Upper lobe of right lung (tissue), 1 donor: ENCODE measurements at places on chromosomes 13 and 19. TPM values are rescaled to one million over a fixed set of nuclear protein-coding genes. Genes with fewer than 3 reads are reported as not detected.

GRCh38 chr19:48780631-48781391 lies 25.5 kb downstream of the FGF21 start:
- no peak for DNase-seq

DNA sequence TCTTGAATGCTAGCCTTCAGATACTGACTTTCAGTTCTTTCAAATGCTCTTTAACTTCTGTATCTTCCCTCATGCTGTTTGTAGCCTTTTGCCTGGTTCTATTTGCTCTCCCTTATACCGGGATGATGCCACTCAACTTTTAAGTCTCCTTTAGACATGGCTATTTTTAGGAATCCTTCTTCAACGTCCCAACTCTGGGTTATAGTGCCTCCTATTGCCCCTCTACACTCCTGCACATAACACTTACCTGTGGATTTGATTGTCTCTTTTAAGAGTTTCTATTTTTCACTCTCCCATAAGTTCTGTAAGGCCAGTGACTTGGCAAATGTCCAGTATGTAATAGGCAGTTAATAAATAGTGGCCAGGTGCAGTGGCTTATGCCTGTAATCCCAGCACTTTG lies 343.0 kb downstream of the KLF5 start:
- DNase-seq: no peak

- DNase-seq: no peak
Measured at GRCh38 chr13:54415753-54416366, 1387.2 kb downstream of the OLFM4 start.

- DNase-seq: no peak
Measured at GRCh38 chr13:30097701-30098100, 209.7 kb downstream of the KATNAL1 start.

GRCh38 chr19:47819858-47820257 lies 1.9 kb upstream of the CRX start:
- DNase-seq: no peak

GRCh38 chr13:113630804-113631203 lies 27.2 kb downstream of the ATP4B start:
- peak; percentile 56 for DNase-seq

DNA sequence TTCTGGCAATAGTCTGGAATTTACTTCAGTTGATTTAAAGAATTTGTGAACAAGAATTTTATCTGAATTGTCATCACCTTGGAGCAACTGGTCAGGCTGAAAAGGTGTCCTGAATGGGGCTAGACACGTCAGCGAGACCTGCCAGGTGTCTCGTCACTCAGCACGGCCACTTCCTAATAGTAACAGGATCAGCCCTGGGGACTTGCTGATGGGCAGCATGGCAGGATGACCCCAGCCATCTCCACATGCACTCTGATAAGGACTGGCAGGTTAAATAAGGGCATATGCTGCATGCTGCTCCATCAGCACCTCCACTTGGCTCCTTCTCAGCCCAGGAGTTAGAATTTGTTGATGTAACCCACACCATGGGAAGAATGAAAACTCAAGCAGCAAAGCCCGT lies 224.2 kb downstream of the FOXO1 start:
- DNase-seq: no peak

GRCh38 chr13:42305503-42305902 lies 33.6 kb downstream of the AKAP11 start:
- DNase-seq: no peak

- no peak for DNase-seq
Measured at GRCh38 chr13:89763005-89763404, 1584.5 kb upstream of the MIR17HG start.

- DNase-seq: no peak
Measured at GRCh38 chr13:45369116-45369515, 28.1 kb upstream of the TPT1 start.

DNA sequence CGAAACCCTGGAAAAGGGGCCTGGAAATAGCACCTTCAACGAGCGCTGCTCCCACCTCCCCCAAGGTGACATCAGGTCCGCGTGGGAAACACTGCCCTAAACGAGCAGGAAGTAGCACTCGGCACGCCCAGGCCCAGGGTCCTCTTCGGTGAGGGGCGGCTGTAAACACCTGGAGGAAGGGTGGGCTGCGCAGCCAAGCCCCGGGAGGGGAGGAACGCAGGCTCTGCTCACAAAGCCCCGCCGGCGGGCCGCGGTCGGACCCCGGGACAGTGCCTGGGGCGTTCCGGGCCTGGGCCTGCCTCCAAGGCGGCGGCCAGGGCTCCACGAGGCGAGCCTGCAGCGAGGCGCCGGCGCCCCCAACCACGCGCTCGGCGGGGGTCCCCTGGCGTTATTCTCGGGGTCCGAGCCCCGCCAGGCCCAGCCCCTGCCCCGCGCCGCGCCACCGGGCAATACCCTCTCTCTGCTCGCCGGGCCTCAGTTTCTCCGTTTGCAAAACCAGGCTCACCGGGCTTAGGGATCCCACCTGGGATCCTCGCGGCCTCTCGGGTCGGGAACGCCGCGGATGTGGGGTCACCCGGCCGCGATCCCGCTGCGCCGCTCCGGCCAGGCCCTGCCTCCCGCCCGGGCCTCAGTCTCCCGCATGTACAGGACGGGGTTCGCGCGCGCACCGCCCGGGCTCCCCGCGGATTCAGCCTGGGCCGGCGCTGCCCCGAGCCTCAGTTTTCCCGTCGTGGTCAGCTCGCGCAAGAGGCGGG lies 630 bp downstream of the RNF126 start:
- DNase-seq: peak; percentile 84

DNA sequence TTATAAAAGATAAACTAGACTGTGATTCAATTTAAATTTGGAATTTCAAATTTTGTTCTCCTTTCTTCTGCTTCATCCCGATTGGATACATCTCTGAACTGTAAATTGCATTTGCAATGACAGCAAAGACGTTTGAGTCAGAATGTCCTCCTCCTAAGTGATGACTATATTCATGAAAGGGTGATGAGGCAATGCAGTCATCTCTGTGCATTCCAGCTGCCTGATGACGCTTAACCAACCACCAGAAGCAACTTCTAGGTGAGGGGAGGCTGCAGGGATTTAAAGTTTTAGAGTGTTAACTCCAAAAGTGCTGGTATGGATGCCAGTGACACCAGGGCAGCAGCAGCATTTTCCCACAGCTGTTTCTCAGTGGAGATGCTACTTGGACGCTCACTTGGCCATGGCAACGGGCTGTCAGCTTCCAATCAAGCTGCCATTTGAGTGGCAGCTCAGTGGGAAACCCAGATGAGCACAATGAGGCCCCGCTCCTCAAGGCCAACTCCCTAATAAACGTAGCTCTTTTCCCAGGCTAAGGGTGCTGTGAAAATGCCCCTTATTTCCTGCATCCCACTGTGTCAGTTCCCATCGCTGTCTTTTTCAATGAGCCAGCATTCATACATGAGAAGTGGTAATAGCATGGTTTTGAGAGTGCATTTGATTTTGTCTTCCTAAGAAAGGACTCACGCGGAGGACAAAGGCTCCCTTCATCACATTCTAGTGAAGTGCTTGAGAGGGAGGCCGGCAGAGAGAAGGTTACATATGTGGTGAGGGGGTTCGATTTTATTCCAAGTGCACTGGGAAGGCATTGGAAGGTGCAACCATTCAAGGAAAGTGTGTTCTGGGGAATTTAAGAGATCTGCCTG lies 45.2 kb upstream of the AMER2 start:
- no peak for DNase-seq

DNA sequence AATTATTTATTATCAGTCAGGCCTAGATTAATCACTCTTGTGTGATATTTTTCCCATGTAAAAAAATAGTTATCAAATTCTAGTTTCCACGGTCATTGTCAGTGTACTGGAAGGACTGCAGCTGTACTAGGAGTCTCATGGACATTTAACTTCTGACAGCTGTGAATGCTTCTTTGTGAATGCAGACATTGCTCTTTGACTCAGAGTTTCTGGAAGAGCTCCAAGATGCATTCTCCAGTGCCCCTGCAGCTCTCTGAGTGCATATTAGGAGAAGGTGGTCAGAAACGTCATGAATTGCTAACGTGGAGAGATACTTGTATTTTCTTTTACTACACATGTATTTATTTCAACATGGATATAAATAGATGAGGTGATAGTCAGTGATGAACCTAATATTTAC lies 9.7 kb upstream of the SLITRK5 start:
- DNase-seq: no peak

- DNase-seq: no peak
Measured at GRCh38 chr19:7692417-7693088, 9.4 kb downstream of the FCER2 start.

GRCh38 chr13:111467111-111467890 lies 146.9 kb downstream of the TEX29 start:
- DNase-seq: no peak

Gene LAIR1
- 87.8 TPM for total RNA-seq

Gene ATP7B
- total RNA-seq: 5.8 TPM

Gene KDM4B
- total RNA-seq: 39.0 TPM

Gene VSTM2B
- total RNA-seq: not detected

Gene CLDN10
- total RNA-seq: 2.2 TPM

Gene CRLF1
- total RNA-seq: 23.4 TPM

Gene ATP4B
- not detected for total RNA-seq

Gene CEBPA
- 59.1 TPM for total RNA-seq
